ENCODE measurements at places on chromosomes 1 and 21. TPM values are rescaled to one million over a fixed set of nuclear protein-coding genes. Genes with fewer than 3 reads are reported as not detected.

The OR2M3 gene
- not detected for total RNA-seq

The FCRL4 gene
- total RNA-seq: not detected

The NLRP3 gene
- 1.4 TPM for total RNA-seq

The AMIGO1 gene
- total RNA-seq: 4.7 TPM

The PEA15 gene
- 85.0 TPM for total RNA-seq

- H3K27ac ChIP-seq: no peak overlapping the region
- H3K36me3 ChIP-seq: no peaks in the 10 kb centered on the region
- no peaks in the 10 kb centered on the region for H3K27me3 ChIP-seq
Observed at GRCh38 chr1:37391211-37392011, 83.0 kb upstream of the ZC3H12A start.

- no peaks in the 10 kb centered on the region for H3K36me3 ChIP-seq
- no peaks in the 10 kb centered on the region for H3K27me3 ChIP-seq
- H3K4me3 ChIP-seq: no peak overlapping the region
- no peak for DNase-seq
Observed at GRCh38 chr1:201707027-201707426, 121.9 kb upstream of the IPO9 start.

GRCh38 chr1:194331758-194332157 is 1145.3 kb upstream of the B3GALT2 start:
- H3K27me3 ChIP-seq: no peaks in the 10 kb centered on the region
- no peak overlapping the region for H3K4me3 ChIP-seq
- no peaks in the 10 kb centered on the region for H3K36me3 ChIP-seq
- DNase-seq: no peak

- no peak overlapping the region for H3K4me3 ChIP-seq
- no peaks in the 10 kb centered on the region for H3K27me3 ChIP-seq
- H3K4me1 ChIP-seq: no peaks in the 10 kb centered on the region
- H3K36me3 ChIP-seq: no peaks in the 10 kb centered on the region
- no peak for DNase-seq
Observed at GRCh38 chr1:234932511-234933430, 195.9 kb downstream of the TOMM20 start.

DNA sequence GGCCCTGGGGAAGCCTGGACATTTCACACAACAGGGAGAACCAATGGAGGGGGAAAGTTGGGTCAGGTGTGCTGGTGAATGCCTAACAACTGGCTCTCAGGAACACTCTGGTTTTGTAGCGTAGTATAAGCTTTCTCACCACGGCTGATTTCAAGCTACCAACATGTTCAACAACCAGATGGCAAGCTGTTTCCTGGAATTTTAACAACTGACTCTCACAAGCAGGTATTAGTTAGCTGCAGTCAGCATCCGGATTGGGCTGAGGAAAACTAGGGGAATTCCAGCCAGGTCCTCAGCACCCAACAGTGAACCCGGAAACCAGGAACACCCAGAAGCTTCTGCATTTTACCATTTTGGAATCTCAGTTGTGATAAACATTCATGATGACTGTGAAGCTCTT is 162.3 kb upstream of the CAMK1G start:
- H3K36me3 ChIP-seq: no peaks in the 10 kb centered on the region
- no peaks in the 10 kb centered on the region for H3K4me1 ChIP-seq
- no peak for DNase-seq
- no peaks in the 10 kb centered on the region for H3K27me3 ChIP-seq
- no peak overlapping the region for H3K4me3 ChIP-seq

DNA sequence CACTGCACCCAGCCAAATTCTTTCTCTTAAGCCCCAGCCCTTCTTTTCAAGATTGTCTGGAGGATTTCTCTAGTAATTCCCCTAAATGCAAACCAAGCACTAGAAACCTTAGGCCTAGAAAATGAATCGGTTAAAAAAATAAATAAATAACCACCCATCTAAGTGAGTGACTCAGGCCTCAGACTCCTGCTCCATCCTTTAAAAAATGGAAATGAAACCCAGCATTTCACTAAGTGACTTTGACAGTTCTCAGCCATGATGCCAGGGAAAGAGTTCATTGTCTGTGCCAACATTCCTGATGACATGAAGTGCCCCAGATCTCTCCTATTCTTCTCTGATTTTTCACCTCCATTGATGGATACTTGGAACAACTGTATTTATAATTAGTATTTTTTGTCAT is 415.2 kb upstream of the DAB1 start:
- no peaks in the 10 kb centered on the region for H3K4me1 ChIP-seq
- no peak for DNase-seq
- H3K36me3 ChIP-seq: no peaks in the 10 kb centered on the region
- no peaks in the 10 kb centered on the region for H3K27me3 ChIP-seq

GRCh38 chr1:143625886-143626285 is 345.9 kb downstream of the FAM72C start:
- H3K36me3 ChIP-seq: no peaks in the 10 kb centered on the region
- no peak overlapping the region for H3K4me3 ChIP-seq
- no peaks in the 10 kb centered on the region for H3K4me1 ChIP-seq

DNA sequence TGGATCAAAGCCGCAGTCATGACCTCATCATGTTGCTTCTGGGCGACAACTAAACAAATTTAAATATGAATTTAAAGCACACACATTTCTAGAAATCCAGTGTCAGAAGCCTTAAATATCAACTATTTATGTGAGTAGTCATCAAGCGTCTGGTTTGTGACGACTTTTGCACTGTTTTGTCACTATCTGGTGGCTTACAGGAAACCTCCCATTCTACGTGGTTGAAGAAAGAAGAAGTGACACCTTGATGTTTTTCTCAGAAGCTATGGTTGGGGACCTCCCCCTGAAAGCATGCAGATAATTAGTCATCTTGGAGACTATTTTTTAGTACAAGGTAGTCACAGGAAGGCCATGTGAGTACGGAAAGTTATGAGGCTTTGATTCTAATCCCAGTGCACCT is 58.5 kb downstream of the TENT5C start:
- H3K27ac ChIP-seq: no peak overlapping the region
- no peaks in the 10 kb centered on the region for H3K4me1 ChIP-seq
- DNase-seq: no peak
- H3K27me3 ChIP-seq: no peaks in the 10 kb centered on the region
- no peak overlapping the region for H3K4me3 ChIP-seq

- H3K4me1 ChIP-seq: peaks cover 4% of the 10 kb centered on the region
- H3K27me3 ChIP-seq: no peaks in the 10 kb centered on the region
- no peak overlapping the region for H3K27ac ChIP-seq
- H3K36me3 ChIP-seq: no peaks in the 10 kb centered on the region
Observed at GRCh38 chr1:24052220-24052619, 59.7 kb downstream of the MYOM3 start.

- H3K4me1 ChIP-seq: no peaks in the 10 kb centered on the region
- no peak for DNase-seq
- H3K36me3 ChIP-seq: no peaks in the 10 kb centered on the region
Observed at GRCh38 chr1:233238884-233239431, 56.6 kb downstream of the PCNX2 start.

DNA sequence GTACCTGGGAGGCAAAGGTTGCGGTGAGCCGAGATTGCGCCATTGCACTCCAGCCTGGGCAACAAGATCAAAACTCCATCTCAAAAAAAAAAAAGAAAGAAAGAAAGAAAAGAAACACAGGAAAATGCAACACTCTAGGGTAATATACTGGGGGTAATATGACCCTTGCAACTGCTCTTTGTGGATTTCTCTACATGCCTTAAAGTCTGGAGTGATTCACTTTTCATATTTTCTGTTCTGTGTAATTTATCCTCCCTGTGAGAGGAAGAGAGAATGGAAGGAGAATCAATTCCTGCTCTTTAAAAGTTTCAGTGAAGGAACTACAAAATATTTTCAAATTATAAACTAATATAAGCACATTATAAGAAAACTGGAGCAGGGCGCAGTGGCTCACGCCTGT is 22.7 kb downstream of the RIT1 start:
- no peak overlapping the region for H3K27ac ChIP-seq
- peaks cover 7% of the 10 kb centered on the region for H3K4me1 ChIP-seq
- H3K4me3 ChIP-seq: no peak overlapping the region
- no peak for DNase-seq
- H3K36me3 ChIP-seq: no peaks in the 10 kb centered on the region

DNA sequence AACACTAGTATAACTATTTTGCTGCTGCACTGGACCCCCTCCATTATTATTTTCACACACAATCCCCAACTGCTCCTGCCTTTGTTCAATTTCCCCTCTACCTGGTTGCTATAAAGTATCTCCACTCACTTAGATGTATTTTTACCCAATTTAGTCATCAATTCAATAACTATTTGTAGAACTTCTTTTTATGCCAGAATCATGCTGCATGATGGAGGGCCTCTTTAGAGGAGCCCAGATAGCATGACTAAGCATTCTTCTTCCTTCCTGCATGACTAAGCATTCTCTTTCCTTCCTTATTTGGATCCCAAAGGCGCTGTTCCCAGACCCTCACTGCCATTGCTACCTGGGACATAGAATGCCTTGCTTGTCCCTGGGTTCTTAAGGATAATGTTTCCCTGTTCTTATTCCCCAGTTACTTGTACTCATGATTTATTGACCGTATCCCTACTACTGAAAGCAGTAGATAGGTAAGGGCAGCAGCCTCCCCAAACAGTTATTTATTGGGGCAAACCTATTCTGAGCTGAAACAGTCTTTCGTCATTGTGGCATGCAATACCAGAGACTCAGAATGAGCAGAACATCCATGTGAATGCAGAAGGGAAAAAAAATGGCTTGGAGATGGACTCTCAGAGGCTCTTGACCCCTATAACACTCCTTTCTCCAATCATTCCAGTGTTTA is 89.3 kb upstream of the AKT3 start:
- H3K4me3 ChIP-seq: no peak overlapping the region
- H3K27me3 ChIP-seq: no peaks in the 10 kb centered on the region
- no peak for DNase-seq
- no peaks in the 10 kb centered on the region for H3K36me3 ChIP-seq

GRCh38 chr1:155049651-155050559 is 1.2 kb upstream of the ADAM15 start:
- peak overlapping the region; percentile 74 for H3K27ac ChIP-seq
- no peaks in the 10 kb centered on the region for H3K27me3 ChIP-seq
- no peaks in the 10 kb centered on the region for H3K36me3 ChIP-seq
- no peak for DNase-seq
